ENCODE measurements at places on chromosomes 1 and 21. TPM values are rescaled to one million over a fixed set of nuclear protein-coding genes. Genes with fewer than 3 reads are reported as not detected.

- DNase-seq: no peak
Measured at GRCh38 chr1:13935336-13935735, 235.3 kb downstream of the PRDM2 start.

GRCh38 chr1:228477263-228477662 is 9.9 kb upstream of the RNF187 start:
- no peak for DNase-seq

- no peak for DNase-seq
Measured at GRCh38 chr1:240499012-240499411, 112.9 kb downstream of the GREM2 start.

DNA sequence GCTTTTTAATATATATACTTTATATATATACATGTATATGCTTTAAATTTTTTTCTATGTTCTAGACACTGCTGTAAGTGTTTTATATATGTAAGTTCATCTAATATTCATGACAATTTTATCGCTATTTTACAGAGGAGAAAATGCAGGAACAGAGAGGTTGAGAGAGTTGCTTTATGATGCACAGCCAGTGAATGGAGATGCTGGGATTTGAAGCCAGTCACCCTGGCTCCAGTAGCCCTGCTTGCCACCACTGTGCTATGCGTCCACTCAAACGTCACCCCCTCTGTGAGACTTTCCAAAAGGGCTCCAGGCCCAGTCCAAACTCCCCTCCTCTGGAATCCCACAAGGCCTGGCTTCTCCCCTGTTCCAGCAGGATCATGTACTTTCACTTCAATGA is 91.0 kb upstream of the GRIK3 start:
- no peak for DNase-seq

- no peak for DNase-seq
Measured at GRCh38 chr21:42553435-42553834, 39.8 kb downstream of the SLC37A1 start.

- DNase-seq: no peak
Measured at GRCh38 chr1:64828829-64829228, 84.0 kb downstream of the RAVER2 start.

- no peak for DNase-seq
Measured at GRCh38 chr1:39063191-39063590, 37.0 kb downstream of the NDUFS5 start.

DNA sequence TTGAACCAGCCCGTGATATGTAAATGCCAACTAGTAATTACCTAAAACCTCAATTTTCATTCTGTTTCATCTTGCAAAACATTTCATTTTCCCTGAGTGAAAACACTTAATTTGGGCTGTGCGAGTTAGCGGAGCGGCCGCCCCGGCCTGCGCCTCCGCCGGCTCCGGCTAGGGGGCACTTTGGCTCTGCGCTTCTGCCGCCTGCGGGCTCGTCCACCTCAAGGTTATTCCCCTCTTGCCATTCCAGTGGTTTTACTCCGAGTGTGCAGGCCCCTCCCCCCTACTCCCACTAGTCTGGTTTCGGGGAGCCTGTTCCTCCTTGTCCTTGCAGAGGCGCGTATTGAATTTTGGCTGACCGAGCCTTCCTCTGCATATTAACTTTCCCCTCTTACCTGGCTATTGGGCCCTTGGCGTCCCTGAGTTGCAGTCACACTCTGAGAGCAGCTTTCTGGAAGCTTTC is 55.6 kb downstream of the PEX14 start:
- DNase-seq: peak; percentile 47

Gene PUSL1
- 12.2 TPM for total RNA-seq

Gene KRTAP10-7
- total RNA-seq: not detected

Gene CYP4X1
- 2.6 TPM for total RNA-seq

Gene SLAMF7
- 0.68 TPM for total RNA-seq

Gene MPZ
- 3.2 TPM for total RNA-seq
